ENCODE measurements at places on chromosomes 2 and 18. TPM values are rescaled to one million over a fixed set of nuclear protein-coding genes. Genes with fewer than 3 reads are reported as not detected.

The FTCDNL1 gene
- 13.7 TPM for total RNA-seq

The PLEK gene
- 4.3 TPM for total RNA-seq

The ZSWIM2 gene
- total RNA-seq = not detected

The DSG1 gene
- not detected for total RNA-seq

The TMEM200C gene
- not detected for total RNA-seq

DNA sequence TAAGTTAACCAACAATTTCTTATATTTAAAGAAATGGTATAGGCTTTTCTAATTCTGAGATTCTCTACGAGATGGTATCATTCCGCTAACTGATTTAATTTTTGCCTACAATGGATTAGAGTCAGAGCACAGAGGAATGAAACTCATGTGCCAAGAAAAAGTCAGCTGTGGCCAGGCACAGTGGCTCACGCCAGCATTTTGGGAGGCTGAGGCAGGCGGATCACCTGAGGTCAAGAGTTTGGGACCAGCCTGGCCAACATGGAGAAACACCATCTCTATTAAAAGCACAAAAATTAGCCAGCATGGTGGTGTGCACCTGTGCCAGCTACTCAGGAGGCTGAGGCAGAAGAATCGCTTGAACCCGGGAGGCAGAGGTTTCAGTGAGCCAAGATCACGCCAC lies 17.0 kb upstream of the TTN start:
- no peak for DNase-seq

DNA sequence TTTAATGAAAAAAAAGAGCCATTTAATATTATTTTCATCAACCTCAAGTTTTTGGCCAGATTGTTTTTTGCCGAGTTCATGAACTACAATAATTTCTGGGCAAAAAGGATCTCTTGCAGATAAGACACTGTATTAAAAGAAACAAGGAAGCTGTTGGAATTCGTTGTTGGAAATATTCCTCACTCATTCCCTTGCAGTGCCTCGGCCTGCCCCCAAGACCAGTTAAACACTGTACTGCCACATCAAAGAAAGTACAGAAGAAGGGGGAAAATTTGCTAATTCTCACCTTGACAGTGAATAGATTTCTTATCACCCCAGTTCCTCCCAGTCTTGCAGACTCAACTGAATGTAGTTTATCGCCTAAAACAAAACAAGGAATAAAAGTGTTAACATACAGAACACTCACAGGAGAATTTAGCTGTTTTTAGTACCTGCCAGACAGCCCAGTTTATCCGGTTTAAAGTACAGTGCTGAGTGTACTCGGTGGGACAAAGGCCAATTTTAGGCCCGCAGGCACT lies 1.2 kb downstream of the IDH1 start:
- DNase-seq = no peak

- no peak for DNase-seq
Measured at GRCh38 chr2:101974663-101975062, 17.1 kb upstream of the IL1R2 start.

DNA sequence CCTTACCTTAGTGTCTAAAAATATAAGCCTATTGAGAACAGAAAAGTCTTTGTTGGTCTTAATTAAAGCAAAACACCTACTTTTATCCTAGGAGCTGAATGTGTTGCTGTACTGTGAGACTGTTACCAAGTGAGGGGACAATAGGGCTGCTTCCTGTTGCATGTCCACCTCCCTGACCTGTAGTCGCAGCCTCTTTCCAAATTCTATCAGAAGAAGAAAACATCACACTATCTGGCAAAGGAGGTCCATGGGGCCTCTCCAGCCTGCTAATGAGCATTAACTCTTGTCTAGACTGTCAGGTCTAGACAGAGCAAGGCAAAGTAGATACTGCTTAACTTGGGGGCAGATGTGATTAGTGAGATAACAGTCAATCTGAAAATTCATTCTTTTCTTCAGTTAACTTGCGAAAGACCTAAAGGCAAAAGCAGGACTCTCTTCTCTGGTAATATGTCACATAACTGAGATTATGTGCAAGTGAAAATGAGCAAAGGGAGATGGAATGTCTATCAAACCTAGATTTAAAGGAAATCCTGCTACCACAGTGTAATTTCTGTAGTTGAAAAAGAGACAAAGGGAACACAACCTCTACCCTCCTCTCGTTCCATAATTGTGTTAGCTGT lies 66.9 kb downstream of the CDH20 start:
- no peak for DNase-seq

DNA sequence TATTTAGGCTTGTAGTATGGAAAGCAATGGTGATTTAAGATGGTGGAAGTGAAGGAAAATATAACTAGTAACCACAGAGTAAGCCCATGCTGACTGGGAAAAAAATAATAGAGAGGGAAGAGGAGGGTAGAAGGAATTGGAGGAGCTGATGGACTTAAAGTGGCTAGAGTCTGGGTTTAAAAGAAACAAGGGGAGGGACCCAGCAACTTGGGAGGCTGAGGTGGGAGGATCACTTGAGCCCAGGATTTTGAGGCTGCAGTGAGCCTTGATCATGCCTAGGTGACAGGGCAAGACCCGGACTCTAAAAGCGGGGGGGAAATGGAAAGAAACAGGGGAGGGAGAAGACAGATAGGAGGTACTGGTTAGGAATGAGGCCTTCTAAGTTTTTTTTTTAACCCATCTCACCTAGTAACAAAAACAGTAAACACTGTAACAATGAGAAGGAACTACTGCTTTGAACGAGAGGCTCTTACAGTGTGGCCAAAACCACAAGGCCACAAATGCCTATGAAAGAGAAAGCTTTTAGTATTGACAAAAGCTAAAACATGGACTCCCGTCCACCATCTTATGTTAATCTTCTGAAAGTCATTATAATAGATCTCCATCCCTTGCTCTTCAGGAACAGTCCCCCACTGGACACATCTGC lies 26.6 kb downstream of the METTL8 start:
- DNase-seq = no peak

GRCh38 chr18:45275367-45276113 lies 339.7 kb upstream of the SLC14A2 start:
- no peak for DNase-seq

DNA sequence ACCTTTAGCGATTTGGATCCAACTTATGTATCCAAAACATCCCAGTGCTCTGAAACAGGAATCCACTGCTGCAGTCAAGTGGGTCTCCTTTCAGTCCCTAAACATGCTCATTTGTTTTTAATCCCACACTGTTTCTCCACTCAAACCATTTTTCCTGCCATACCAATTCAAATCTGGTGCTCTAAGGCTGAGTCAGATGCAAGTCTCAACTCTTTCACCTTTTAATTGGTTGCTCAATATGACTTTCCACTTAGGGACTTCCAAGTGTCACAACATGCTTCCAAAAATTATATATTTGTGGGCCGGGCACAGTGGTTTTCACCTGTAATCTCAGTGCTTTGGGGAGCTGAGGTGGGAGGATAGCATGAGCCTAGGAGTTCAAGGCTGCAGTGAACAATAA lies 113.4 kb upstream of the TANK start:
- DNase-seq = no peak

DNA sequence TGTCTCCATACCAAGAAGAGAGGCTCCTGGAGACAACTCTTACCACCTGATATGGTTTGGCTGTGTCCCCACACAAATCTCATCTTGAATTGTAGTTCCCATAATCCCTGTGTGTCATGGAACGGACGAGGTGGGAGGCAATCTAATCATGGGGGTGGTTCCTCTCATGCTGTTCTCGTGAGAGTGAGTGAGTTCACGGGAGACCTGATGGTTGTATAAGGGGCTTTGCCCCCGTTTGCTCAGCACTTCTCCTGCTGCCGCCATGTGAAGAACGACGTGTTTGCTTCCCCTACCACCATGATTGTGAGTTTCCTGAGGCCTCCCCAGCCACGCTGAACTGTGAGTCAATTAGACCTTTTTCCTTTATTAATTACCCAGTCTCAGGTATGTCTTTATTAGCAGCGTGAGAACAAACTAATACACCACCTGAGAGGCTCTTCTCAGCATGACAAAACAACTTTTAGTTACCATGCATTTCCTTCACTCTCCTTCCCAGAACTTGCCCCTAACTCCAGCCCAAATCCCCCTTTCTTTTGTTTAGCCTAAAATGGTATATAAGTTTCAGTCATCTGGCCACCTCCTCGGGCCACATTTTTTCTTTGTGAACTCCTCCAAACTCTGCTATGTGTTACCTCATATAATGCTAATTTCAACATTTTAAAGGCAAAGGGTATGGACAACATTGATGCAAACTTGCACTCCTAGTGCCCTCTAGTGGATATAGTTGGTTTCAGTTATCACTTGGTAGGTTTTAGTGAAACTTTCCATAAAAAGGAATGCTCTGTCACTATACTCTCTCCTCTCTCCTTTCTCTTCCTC lies 58.6 kb upstream of the SLC25A52 start:
- DNase-seq = peak; percentile 25

GRCh38 chr2:185876234-185876633 lies 137.6 kb downstream of the FSIP2 start:
- no peak for DNase-seq

GRCh38 chr2:241777170-241777685 lies 606 bp downstream of the GAL3ST2 start:
- no peak for DNase-seq

GRCh38 chr18:8562070-8562469 lies 47.2 kb upstream of the RAB12 start:
- DNase-seq = no peak

- no peak for DNase-seq
Measured at GRCh38 chr2:170582751-170583463, 132.2 kb upstream of the SP5 start.

- no peak for DNase-seq
Measured at GRCh38 chr2:177568893-177569292, 176.3 kb downstream of the AGPS start.

DNA sequence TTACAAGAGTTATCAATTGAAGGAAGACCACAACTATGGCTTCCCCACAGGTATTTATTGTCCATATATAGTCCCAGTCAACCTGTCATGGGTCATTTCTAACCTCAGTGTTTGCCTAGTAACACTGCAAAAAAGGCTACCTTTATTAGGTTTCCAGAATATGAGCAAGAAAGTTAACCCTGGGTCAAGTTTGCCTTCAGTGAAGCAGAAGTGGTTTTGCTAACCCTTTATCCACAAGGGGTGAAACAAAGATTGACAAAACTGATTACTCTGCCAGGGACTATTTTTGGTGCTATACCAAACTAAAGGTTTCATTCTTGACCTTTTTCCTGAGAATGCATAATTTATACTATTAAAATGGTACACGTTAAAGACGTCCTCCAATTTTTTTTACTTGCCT lies 28.8 kb downstream of the SP100 start:
- DNase-seq = no peak

DNA sequence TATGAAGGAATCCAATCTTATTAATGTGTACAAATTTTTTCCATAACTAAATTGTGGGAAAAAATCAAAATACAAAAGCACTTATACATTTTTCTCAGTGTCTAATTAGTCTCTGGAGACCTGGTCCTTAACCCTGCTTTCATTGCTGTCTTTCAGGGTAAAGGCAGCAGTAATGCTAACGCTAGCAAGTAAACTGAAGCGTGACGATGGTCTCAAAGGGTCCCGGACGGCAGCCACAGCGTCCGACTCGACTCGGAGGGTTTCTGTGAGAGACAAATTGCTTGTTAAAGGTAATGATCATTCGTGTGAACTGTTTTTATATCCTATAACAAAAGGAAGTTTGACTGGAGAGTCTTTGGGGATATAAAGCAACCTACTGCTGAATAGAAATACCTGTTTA lies 6.1 kb downstream of the UBE2F start:
- DNase-seq = no peak

GRCh38 chr2:232214053-232214452 lies 164.5 kb upstream of the ALPP start:
- no peak for DNase-seq

DNA sequence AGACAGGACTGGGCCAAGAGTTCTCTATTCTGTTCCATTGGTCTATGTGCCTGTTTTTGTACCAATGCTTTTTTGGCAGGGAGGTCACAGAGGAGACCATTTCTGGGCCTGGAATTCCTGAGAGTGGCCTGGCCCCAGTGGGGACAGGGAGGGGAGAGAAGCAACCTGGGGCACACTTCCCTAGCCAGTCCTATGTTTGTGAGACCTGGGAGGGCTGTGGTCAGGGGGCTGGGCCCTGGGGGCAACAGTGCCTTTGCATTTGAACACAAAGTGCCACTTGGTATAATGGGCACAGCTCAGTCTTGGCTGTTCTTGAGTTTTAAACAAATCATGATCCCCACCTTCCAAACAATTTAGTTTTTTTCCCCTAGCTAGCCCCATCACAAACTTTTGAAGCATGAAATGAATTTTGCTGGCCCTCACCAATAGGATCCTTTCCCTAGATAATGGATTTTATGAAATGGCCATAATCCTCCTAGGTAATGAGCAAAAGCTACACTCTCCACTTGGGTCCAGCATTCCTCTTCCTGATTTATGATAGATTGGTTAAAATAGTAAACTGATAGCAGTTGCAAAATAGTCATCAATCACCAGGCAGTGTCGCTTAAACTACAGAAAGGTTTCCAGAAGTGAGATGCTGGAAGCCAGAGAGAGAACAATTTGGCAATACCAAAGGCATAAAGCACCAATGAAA lies 133.5 kb downstream of the GLI2 start:
- no peak for DNase-seq

DNA sequence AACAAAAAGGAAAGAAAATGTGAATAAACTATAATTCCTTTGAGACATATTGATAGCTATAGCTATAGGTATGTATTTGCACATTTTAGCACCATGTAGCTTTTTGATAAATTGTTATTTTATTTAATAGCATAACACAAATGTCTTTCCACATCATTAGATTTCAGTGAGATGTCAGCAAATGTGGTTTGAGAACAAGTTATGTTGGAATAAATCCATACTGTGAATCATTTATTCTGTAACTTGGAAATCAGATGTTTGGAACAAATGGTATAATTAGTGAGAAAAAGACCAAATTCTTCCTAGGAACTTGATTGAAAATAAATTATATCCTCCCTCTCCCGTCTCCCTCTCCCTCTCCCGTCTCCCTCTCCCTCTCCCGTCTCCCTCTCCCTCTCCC lies 62.8 kb downstream of the NABP1 start:
- no peak for DNase-seq

DNA sequence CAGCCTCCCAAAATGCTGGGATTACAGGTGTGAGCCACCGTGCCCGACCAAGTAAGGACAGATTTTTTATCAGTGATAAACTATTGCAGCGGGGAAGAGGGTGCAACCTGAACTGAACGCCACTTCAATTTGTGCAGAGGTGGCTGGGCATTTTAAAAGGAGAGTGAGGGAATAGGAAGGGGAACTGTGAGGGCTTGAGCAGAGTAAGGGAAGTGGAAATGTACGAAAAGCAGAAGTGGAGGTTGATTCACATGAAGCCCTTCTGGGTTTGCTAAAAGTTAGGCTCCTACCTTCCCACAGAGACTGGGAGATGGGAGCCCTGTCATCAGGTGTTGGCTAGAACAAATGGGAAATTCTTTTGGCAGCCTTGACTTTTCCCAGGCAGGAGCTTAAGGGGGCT lies 6.1 kb downstream of the STK11IP start:
- no peak for DNase-seq

GRCh38 chr2:54228945-54229344 lies 27.1 kb downstream of the TSPYL6 start:
- DNase-seq = no peak

Measured in Caki2 (cell line).